ENCODE measurements at places on chromosomes 13 and 19.

DNA sequence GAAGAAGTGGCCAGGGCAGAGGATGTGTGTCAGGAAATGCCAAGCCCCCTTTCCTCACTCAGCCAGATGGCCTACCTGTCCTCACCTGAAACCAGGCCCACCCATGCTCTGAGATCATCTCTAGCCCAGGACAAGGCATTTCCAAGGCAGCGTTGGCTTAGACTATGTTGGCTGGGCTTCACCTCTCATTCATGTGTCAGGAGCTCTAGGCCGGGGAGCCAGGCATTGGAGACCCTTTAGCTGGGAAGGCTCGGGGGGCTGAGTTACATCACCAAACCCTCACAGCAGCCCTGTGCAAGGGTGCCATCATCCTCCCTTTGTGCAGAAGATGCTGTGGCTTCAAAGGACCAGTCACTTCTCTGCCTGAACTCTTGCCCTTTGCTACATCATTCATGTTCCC, 40.0 kb downstream of the COL4A2 start:
- no peak for DNase-seq

DNA sequence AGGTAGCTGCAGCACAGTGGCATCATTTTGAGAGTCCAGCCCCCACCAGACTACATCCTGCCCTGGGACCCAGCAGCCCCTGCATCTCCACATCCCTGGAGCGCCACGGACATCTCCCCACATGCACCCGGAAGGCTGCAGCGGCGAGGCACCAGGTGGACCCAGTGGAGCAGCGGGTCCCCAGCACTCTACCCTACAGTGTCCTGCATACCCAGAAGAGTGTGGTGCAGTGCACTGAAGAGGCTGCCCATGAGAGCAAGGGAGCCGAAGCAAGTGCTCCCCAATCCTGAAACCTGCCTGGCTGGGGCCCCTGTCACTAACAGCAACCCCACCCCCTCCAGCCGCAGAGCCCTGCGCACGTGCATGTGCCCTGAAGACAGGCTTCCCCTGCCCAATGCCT, 21.3 kb upstream of the SLC7A9 start:
- no peak for DNase-seq

- peak; percentile 40 for DNase-seq
Measured at GRCh38 chr19:41265395-41266153, 1.4 kb downstream of the HNRNPUL1 start.

DNA sequence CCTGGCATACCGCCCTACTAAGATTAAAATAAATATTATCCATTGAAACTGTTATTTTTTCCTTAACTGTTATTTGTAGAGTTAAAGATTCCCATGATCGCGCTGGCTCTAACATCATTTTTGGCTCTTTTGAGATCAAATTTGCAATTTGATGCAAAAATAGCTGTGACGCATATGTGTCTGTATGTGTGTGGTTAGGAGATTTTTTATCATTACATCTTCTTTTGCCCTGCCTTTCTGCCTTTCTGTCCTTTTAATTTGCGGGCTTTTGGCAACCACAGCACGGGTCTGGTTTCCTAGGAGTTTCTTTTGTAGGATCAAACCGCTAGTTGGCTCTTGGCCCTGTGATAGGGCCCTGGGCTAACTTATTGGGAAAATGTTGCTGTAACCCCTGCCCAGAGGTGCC, 37.3 kb upstream of the ALOX5AP start:
- no peak for DNase-seq

DNA sequence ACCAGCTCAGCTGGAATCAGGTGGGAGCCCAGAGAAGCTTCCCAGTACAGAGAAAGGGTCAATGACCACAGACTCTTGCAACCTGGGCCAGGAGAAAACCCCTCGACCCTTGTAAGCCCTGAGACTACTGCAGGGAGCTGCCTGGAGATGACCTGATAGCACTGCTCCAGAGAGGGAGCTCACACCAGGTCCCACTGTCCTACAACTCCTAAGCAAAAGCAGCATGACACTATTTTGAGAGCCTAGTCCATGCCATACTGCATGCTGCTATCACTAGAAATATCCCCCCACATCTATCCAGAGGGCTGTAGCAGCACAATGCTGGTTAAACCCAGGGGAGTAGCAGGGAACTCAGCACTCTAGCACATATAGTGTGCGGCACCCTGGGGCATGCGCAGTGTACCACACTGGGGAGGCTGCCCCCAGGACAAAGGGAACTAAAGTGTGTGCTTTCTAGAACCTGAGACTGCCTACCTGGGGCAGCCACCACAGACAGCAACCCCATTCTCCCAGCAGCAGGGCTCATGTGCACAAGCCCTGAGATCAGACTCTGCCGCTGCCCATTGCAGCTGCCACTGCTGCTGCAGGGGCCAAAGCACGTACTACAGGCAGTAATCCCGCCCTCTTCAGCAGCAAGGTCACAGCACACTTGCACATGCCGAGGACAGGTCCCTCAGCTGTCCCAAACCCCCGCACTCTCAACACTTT, 27.1 kb upstream of the N4BP2L1 start:
- DNase-seq = no peak

DNA sequence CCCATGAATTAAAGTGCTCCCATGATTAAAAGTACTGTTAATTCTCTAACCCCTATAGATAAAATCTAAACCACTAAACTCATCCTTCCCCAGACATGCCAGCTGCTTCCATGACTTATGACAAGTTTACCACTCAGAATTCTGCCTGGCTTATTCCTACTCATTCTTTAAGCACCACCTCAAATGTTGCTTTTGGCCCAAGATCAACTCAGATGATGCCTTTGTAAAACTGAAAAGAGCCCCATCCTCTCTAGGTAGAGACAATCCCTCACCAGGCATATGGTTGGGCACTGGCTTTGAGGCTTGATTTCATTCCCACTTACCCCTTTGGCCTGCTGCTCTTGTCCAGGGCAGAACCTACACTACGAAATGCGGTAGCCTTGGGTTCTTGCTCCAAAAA, 250.0 kb downstream of the DNAJC15 start:
- DNase-seq = no peak

GRCh38 chr13:72839831-72840426, 58.0 kb downstream of the PIBF1 start:
- peak; percentile 72 for DNase-seq

DNA sequence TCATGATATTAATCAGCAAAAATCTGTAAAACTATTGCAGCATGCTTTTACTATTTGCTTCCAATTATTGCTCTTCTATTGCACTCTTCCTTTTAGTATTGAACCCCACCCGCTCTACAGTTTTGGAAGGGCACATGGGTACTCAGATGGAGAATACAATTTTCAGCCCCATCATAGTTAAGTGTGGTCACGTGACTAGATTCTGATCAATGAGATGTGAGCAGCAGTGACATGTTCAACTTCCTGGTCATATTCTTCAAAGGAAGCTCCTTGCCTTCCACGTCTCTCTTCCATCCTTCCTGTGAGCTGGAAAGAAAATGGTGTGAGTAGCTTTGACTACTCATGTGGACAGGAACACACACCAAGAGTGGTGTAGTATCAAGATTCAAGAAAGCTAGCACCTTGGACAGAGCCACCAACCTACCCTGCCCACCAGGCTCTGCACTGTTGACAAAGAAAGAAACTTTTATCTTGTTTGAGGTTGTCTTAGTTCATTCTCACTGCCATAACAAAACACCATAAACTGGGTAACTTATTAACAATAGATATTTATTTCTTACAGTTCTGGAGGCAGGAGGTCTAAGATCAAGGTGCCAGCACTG, 3.8 kb upstream of the FGF14 start:
- DNase-seq = peak; percentile 3

DNA sequence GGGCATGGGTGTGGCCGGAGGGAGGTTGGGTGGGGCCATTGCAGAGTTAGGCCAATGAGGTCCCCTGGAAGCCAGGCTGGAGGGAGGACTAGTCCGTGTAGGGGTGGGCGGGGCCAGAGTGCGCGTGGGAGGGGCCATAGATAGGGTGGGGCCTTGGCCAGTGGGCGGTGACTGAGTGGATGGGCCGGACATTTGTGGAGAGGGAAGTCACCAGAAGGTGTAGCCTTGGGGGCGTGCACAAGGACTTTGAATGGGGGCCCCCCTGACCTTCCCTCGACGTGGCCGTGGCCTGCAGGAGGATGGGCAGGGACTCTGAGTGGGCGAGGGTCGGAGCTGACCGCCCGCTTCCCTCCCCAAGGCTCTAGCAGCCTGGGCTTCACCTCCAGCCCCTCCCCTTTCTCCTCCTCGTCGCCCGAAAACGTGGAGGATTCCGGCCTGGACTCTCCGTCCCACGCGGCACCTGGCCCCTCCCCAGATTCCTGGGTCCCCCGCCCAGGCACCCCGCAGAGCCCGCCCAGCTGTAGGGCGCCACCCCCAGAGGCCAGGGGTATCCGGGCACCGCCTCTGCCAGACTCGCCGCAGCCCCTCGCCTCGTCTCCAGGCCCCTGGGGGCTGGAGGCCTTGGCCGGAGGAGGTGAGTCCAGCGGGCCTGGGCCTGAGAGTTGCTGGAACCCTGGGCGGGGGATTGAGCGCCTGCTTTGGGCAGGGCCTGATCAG, 16.5 kb upstream of the B3GNT3 start:
- DNase-seq = peak; percentile 64

DNA sequence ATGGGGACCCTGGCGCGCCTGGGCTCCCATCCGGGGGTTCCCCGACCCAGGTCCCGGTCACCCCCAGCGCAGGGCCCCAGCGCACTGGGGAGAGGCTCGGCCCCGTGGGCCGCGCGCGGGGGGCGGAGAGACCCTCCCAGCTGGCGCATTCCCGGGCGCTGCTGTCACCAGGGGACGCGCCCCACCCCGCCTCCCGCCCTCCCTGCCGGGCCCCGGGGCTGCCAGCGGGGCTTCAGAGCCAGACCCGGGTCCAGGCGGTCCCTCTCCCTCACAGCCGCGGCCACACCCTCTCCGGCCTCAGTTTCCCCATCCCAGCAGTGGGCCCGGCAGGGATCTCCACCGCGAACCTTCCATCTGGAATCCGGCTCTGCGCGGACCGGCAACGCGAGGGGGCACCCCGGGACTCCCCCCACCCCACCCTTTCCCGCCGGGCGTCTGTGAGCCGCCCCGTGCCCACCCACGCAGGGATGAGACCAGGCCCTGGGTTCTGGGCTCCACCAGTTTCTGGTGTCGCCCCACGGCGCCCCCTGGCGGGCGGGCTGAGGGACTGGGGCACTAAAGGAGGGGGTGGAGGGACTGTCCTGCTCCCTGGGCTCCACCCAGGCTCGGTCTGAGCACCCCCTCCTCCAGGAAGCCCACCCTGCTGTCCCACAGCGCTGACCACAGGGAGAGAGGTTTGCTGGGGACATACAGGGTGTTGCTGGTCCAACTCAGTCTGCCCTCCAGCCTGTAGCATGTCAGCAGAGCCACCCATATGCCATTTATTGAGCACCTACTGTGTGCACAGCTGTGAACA, 878 bp upstream of the ADAMTSL5 start:
- DNase-seq = peak; percentile 87

DNA sequence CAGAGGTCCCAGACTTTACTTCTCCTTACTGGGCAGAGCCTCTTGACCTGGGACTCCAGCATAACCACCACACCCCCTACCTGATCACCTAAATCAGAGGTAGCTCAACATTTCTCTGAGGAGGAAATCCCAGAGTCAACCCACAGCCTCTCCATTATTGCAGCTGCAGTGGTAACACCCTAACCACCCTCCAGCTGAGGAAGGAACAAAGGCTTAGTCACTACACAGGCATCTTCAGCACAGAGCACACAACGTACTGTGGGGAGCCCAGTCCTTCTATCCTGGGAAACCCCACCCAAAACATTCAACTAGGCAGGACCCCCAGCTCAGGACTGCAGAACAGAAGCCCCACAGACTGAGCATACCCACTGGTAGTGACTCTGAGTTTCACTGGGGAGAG, 824.7 kb upstream of the SLITRK5 start:
- no peak for DNase-seq

DNA sequence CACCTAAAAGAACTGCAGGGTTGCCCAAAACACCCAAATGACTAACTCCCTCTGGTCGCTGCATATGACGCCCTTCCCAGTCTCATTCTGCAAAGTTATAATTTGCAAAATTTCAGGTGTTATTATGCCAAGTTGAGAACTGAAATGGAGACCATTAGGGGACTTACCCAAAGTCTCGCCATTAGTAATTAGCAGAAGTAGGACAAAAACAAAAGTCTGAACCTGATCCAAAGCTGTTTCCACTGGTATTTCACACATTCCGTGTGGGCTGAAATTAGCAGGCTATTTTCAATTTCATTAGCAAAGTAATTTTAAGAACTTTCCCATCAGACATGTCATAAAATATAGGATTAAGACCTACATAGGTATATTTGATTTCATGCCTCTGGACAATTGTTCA, 6.8 kb downstream of the RUBCNL start:
- DNase-seq = no peak

DNA sequence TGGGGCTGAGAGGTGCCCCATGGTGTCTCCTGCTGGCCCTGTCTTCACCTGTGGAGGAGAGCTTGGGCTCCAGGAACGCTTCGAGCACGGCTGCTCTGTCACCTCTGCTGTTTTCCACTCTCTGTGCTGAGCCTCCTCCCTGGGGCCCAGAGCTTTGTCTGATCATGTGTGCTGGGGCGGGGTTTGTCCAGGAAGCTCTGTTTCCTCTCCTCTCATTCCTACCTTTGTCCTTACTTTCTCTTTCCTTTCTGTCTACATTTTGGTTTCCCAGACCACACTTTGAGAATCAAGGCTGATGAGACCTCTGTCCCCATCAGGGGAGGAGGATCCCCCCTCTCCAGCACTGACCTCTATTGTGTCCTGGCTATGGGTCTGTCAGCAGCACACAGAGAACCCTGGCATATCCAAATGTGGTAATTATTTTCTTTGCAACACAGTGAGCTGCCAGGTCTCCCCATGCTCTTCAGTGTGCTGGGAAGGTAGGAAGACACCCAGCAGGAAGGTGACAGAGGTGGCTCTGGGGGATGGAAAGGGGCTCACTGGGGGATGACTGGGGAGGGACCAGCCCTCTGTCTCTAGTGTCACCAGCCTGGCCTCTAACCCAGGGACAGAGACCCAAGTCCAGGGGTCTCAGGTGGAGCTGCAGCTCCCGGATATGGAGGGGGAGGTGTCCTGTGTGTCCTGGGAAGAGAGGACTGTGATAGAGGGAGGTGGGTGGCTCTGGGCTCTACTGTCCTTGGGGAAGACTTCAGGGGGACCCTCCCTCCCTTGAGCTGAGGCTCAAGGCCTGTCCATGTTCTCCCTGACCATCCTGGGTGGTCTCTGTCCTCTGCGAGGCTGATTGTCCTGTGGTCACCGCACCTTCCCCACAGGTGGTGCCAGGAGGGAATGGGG, at the start of gene CEACAM1:
TSS of gene CEACAM1 (minus strand) at position 128 of the 894 bp plus-strand sequence. CDS start at position 21, 107 bp downstream.
- DNase-seq = no peak

DNA sequence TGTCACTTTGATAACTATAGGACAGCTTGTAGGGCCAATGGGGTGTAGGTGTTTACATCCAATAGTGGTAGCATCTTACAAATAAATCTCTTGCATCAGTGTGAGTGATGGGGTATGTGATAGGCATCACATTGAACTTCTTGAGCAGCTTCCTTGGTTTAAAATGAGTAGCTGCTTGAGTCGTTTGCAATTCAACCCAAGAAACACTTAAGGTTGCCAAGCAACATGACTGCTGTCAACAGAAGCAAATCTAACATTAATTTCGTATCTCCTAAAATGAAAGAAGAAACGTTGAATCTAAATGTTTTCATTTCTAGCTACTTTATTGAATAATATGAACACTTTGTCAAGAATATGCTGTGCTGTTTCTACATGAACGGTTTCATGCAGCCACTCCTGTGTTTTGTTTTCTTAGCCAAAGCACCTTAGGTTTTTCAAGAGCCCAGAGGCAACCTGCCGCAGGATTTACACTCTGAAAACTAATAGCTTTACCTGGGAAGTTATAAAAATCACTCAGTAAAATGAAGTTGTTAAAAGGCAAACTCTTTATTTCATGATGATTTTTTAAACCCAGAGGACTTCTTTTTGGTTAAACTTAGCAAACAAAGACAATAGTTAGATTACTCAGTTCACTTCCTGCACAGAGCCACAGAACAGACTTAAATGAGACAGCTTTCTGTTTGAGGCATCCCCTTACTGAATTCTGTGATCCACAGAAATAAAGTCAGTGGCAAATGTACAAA, 305.2 kb downstream of the MTUS2 start:
- DNase-seq = no peak

Measured in erythroblast (primary cell).